Central memory CD4-positive, alpha-beta T cell (primary cell): ENCODE measurements at places on chromosomes 3 and 15.

- DNase-seq, result no peak
Observed at GRCh38 chr3:46095307-46095706, 68.0 kb upstream of the XCR1 start.

DNA sequence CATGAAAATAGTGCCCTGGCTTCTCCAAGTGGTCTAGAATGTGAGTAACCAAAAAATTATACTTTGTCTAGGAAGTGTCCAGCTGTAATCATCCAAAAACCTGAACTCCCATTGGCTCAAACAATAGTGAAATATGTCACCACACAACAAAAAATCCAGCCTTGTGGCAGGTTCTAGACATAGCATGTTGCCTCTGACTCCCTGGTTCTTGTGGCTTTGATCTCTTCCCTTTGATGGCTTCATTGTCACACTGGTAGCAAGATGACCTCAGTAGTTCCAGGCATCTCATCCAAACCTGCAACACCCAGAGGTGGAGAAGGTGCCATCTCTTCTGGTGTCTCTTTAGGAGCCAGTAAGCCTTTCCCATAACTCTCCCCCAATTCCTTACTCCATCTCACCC is 74.7 kb downstream of the CMSS1 start:
- no peak for DNase-seq

- no peak for DNase-seq
Observed at GRCh38 chr3:102084704-102085103, 235.4 kb downstream of the NFKBIZ start.

- DNase-seq, result no peak
Observed at GRCh38 chr3:174132421-174133042, 726.6 kb upstream of the NAALADL2 start.

GRCh38 chr15:77538793-77539497 is 93.8 kb downstream of the LINGO1 start:
- no peak for DNase-seq

DNA sequence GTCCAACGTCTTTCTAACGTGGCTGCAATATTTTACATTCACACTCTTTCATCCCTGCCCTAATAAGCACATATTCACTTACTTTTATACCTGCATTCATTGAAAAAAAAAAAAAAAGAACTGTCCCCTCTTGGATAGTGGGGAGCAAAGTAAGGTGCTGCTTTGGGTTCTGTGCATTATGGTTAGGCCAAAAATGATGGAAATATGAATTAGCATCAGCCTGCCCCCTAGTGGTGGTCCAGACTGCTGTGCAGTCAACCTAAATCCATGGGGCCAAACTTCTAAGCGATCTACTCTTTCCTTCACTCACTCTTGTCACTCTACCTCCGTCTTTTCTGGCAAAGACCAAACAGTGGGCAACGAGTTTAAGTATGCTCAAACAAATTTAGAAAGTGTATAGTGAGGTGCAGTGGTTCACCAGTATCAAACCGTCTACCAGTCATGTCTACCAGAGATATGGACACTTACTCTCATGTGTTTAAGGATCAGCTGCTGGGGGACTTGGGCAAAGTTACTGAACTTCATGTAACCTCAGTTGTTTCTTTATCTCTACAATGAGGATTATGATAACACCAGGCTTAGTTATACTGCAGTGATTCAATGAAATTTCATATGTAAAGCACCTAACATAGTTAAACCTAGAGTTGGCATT is 61.5 kb upstream of the GRM7 start:
- no peak for DNase-seq

DNA sequence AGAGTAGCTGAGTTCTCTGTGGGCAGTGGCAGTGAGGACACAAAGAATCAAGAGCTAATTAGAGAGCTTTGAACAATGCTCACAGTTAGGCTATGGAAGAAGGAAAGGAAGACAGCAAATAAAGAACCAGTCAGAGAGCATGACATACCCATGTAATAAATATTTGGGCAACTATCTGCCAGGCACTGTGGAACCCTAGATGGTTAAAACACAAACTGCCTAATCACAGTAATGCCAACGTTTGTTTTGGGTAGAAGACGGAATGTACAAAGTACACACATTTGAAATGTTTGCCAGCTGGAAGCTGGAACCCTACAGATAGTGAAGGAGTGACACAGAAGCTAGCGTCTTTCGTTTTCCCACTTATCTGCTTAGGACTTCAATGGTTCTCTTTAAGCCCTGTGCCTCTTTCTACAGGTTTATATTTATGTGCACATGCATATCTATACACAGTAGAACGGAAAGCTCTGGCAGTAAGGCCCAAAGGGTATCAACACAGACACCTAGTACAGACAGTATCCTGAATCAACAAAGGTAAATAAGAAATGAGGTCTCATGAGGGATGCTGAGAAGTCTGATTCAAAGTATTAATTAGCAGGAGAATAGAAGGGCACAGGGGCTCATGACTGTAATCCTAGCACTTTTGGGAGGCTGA is 44.6 kb downstream of the ANKRD28 start:
- no peak for DNase-seq

- no peak for DNase-seq
Observed at GRCh38 chr15:57505056-57505715, 86.5 kb upstream of the MYZAP start.

GRCh38 chr3:129656659-129657247 is 50.3 kb upstream of the PLXND1 start:
- DNase-seq, result no peak

DNA sequence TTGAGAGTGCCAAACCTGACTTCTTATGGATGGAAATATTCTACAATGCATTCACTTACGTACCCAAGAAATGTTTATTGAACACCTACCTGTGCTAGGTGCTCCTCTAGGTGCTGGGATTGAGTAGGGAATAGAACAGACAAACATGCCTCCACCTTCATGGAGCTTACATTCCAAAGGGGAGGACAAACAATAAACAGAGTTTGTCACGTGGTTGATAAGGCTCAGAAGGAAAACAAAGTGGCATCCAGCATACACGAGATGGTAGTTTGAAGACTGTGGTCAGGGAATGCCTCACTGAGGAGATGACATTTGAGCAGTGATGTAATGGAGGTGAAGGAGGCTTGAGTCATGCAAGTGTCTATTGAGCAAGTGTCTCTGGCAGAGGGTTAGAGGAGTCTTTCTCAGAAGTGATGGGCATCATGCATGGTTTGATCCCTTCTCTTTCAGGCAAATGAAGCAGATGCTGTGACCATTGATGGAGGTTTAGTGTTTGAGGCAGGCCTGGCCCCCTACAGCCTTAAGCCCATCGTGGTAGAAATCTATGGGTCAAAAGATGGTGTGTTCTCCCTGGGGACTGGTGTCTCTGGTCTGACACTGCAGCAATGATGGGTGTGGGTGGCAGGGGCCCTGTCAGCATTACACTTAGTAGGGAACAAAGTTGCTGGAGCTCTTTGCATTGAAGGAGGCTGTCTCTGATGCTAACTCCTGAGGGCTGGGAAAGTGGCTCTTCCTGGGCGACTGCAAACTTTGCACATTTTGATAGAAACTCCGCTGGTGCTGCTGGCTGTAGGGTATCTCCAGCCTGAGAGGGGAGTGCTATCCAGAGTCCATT is 29.7 kb upstream of the TOPBP1 start:
- DNase-seq, result no peak

GRCh38 chr3:48553361-48553760 is 3.2 kb downstream of the PFKFB4 start:
- DNase-seq, result no peak

GRCh38 chr3:50028346-50028745 is 60.4 kb upstream of the RBM5 start:
- no peak for DNase-seq

DNA sequence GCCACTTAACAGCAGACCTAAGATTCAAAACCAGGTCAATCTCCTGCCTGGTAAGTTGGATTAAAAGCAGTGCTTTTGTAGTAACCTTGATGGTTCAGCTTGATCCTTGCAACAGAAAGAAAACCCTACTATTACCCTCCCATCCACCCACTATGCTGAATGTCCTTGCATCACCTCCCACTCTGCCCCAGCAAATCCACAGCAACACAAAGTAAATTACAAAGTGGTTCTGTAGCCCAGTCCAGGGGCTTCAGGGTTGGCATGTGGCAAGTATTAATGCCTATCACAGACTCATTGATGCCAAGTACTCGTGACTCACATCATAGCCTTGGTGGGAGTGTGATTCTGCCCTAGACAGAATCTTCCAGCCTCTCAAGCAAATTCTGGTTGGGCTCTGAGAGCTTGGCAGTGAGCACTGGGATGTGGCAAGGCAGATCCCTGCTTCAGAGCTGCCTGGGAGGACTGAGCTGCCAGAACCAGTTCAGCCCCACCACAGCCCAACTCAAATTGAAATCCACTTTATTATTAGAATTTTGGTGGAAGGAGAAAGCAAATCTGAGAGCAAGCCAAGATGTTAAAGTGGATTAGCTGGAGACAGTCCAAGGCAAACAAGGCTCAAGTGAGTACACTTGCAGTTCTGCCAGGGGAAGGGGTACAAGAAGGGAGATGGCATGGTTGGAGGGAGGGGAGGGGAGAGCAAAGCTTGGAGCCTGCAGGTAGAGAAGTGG is 225.8 kb upstream of the UMPS start:
- no peak for DNase-seq

GRCh38 chr15:27872355-27872754 is 226.8 kb downstream of the OCA2 start:
- no peak for DNase-seq

GRCh38 chr15:98009971-98010370 is 49.5 kb downstream of the ARRDC4 start:
- DNase-seq, result no peak

GRCh38 chr3:153404157-153404556 is 242.1 kb downstream of the RAP2B start:
- DNase-seq, result no peak

DNA sequence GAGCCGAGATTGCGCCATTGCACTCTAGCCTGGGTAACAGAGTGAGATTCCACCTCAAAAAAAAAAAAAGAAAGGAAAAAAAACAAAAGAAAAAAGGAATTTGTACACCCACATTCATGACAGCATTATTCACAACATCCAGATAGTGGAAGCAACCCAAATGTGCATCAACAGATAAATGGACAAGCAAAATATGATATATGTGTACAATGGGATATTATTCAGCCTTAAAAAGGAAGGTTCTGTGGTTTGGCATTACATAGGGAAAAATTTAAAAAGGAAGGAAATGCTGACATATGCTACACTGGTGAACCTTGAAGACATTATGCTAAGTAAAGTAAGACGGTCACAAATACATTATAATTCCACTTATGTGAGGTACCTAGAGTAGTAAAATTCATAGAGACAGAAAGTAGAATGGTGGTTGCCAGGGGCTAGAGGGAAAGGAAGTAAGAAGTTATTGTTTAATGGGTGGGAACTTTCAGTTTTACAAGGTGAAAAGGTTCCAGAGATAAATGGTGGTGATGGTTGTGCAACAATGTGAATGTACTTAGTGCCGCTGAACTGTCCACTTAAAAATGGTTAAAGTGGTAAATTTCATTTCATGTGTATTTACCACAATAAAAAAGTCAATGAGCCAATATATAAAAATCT is 118.5 kb downstream of the MYLK start:
- DNase-seq, result no peak

- no peak for DNase-seq
Observed at GRCh38 chr3:139676632-139677387, 962 bp downstream of the NMNAT3 start.

- no peak for DNase-seq
Observed at GRCh38 chr3:22795917-22796316, 407.2 kb upstream of the UBE2E2 start.

DNA sequence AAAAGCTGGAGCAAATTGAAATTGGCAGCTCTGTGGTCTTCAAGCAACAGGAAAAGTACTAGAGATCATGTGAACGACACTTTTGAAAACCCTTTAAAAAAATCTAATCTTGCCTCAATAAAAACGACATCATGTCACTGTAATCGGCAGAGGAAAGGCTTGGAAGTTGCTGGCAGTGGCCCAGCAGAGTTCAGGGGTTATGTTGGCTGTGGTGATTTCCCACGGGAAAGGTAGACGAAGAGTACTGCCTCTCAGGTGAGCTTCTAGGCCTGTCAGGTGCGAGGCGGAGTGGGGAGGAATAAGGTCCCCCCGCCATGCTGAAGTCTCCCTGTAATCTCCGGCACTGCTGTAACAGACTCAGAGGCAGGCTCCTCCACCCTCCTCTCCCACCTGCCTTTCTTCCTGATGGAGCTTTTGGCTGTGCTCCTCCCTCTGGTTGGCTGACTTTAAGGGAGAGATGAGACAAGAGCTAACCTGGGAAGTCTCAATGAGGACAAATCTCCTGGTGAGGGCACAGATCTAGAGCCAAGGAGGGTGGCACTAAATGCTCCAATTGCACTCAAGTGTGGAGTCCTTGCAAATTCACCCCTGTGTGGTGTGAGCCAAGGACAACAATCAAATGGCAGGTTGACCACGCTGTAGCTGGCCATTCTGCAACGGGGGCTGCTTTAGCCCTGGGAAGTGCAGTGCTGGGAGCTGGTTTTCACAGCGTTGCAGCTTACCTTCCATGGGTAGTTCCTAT is 18.7 kb upstream of the HES1 start:
- DNase-seq, result no peak

DNA sequence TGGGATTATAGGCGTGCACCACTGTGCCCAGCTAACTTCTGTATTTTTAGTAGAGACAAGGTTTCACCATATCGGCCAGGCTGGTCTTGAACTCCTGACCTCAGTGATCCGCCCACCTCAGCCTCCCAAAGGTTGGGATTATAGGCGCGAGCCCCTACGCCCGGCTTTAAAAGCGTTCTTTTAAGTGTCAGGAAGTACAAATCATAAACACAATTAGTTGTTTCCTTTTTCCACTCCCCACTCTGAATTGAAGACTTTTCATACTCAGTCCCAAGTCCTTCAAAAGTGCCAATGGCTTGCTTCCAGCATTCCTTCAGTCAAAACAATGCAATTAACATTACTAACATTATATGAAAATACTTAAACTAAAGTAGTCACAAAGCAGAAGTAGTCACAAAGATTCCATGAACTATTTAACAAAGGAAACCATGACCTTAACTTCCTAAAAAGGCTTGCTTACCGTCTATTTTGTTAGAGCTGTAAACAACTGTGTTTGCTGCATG is 8.1 kb downstream of the WDR82 start:
- no peak for DNase-seq

DNA sequence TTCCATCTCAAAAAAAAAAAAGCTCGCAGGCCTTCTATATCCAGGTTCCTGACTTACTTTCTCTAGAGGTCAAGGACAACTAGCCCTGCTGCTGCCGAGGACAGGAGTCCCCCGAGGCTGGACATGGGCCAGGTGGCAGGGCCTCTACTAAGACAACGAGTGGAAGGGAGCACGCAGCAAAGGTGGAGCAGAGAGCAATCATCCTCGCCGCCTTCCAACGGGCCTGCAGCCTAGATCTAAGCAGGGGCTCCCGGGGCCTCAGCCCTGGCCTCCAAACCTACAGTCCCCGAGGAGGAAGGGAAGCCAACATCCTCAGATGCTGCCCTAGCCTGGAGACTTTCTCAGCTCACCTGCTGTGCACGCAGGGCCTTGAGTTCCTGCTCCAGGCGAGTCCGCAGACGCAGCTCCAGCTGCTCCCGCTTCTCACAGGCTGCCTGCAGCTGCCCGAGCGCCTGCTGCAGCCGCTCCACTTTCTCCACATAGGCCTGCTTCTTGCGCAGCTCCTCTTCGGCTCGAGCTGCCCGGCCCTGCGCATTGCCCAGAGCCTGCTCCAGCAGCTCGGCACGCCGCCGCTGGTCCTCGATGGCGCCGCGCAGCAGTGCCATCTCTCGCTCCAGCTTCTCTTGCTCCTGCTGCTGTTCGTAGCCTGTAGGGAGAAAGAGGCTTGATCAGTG is 12.9 kb downstream of the AMOTL2 start:
- no peak for DNase-seq

GRCh38 chr3:10460951-10461545 is 44.3 kb downstream of the ATP2B2 start:
- DNase-seq, result no peak

- peak; percentile 36 for DNase-seq
Observed at GRCh38 chr15:38707802-38708671, 143.4 kb upstream of the RASGRP1 start.
